CD4-positive, alpha-beta T cell (primary cell): ENCODE measurements at places on chromosomes 11 and 22.

DNA sequence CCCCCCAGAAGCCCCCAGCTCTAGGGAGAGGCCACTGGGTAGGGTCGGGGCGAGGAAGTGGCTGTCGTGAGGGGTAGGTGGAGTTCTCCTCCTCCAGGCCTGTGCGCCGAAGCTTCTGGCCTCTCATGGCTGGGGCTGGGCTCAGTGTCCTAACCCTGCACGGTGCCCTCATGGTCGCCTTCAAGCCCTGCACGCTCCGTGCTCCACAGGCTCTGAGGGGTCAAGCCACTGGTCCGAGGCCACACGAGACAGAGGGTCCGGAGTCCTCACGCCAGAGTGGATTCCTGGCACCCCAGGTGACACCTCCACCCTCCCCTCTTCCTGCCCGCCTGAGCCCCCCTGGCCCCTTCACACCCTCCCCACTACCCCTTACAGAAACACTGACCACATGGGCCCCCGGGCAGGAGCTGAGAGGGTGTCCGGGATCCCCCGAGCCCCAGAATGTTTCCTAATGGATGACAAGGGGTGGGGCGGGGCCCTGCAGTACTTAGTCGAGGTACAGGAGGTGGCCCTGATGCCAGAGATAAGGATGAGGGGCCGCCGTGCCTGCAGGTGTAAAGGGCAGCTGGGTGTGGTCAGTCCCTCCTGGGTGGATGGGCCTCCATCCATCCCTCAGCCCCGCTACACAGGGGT, 997 bp upstream of the CDHR5 start:
- no peak for DNase-seq

DNA sequence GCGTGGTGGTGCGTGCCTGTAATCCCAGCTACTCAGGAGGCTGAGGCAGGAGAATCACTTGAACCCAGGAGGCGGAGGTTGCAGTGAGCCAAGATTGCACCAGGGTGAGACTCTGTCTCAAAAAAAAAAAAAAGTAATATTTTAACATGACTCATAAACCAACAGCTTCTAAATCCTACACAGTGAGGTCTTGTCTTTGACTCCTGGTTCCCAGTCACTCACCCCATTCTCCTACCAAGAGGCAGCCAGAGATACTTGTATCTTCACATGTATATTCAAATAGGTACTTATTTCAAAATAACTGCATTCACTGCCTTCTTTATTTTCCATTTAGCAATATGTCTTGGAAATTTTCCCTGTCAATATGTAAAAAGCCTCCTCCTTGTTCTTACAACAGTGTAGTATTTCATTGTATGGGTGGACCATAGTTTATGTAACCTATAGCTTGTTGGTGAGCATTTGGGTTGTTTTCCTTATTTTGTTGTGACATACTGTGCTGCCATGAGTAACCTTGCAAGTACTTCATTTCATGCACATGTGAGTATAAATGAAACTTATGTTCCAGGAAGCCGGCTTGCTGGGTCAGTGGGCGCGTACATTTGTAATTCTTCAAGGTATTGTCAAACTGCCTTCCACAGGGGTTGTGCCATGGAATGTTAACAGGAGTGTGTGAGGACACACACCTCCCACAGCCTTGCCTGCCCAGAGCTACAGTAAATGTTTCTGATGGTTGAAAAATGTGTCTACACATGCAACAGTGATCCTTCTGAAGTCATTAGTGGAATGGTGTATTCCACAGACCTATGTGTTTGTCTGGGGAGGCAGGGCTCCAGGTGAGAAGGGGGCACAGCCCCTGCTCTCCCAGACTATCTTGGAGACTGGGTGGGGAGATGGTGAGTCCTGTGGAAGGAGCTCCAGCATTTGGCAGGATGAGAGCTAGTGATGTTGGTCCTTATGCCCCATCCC, 47.9 kb downstream of the OSBP2 start:
- DNase-seq: no peak

GRCh38 chr11:10418950-10419310, 36.1 kb upstream of the AMPD3 start:
- no peak for DNase-seq

DNA sequence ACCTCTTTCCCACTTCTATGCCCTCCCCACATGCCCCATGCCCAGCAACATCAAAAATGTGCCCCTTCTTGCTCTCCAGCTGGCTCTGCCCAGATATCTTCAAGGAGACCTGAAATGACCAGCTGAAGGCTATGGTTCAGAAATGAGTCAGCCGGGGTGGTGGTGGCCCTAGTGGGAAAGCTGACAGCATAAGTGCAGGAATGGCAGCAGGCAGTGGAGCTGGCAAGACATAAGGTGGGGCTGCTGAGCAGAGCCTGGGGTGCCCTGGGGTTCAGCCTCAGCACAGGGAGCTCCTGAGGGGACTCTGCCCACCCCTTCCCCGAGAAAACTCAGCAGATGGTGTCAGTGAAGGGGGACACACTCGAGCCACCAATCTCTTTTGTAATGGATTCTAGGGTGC, 593.4 kb downstream of the BUD13 start:
- no peak for DNase-seq

DNA sequence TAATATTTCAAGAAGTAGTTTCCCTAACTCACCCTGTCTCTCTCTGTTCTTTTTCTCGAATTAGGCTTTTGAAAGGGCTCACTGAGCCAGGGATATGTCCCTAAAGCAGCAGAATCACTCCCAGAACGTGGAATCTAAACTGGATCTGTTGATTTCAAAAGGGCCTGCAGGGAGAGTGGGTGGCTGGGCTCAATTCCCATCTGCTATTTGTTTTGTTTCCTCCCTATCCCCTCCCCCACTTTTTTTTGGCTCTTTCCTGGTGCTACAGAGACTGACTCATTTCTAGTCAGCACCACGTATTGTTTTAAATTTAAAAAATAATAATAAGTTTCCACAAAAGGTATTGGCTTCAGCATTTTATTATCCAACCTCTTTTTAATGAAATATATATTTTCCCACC, 961.5 kb downstream of the FAM181B start:
- DNase-seq: no peak

- DNase-seq: no peak
These were observed 1156.6 kb downstream of the TBC1D22A start for GRCh38 chr22:47919001-47919441.

DNA sequence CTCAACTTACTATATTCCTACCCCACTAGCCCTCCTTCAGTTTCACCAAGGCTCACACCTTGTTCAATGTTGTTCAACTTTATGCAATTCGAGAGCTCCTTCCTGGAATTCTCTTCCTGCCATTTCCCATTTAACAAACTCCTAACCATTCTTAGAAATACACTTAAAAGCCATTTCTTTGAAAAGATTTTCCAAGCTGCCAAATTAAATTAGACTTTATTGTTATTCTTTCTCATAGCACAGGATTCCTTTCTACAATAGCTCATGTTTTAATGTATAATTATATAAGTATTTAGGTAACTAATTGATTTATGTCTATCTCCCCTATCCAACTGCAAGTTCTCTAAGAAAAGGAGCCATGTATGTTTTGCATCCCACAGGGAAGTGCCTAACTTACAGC, 52.7 kb upstream of the CTSC start:
- no peak for DNase-seq

DNA sequence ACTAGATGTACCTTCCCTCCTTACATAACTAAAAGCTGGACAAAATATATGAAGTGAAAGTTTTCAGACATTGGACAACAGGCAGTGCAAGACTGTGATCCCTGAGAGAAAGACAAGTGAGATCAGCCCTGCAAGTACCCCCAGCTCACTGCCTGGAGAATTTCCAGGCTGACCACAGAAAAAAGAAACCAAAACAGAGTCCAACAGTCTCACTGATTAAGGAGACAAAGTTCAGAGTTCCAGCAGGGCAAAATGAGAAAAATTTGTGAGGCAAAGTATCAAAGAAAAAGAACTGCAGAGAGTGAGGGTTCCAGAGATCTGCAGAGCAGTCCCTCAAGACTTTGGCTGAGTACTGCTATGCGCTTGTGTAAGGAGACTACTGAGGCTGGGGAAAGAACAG, 47.3 kb upstream of the TMEM45B start:
- DNase-seq: no peak

- no peak for DNase-seq
These were observed 26.6 kb downstream of the LRRC10B start for GRCh38 chr11:61534933-61535839.

DNA sequence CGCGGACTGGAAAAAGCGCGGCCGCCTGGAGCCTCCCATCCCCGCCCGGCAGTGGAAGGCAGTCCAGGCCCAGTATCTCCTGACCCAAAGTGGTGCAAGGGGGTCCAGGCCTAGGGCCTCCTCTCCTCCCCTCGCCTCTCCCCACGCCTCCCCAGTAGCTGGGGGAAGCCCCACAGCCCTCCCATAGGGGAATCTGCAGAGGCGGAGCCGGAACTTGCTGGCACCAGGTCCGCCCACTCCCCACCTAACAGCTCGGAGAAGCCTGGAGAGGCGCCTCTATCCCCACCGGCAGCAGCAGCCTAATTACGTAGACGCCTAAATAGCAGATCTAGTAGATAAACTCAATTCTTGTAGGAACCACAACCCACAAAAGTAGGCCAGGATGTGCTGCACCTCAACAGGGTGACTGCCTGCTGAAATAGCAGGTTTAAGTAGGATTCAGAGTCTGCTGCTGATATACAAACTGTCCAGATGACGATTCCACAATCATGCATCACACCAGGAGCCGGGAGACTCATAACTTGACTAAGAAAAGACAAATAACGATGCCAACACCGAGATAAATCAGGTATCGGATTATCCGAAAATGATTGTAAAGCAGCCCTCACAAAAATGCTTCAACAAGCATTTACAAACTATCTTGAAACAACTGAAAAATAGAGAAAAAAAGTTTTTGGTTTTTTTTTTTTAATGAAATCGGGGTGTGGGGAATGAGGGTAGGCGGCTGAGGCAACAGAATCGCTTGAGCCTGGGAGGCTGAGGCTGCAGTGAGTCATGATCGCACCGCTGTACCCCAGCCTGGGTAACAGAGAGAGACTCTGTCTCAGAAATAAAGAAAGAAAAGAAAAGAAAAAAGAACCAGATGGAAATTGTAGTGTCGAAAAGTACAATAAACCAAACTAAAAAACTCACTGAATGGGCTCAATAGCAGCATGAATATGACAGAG, 11.4 kb upstream of the BRD1 start:
- DNase-seq: peak; percentile 97

DNA sequence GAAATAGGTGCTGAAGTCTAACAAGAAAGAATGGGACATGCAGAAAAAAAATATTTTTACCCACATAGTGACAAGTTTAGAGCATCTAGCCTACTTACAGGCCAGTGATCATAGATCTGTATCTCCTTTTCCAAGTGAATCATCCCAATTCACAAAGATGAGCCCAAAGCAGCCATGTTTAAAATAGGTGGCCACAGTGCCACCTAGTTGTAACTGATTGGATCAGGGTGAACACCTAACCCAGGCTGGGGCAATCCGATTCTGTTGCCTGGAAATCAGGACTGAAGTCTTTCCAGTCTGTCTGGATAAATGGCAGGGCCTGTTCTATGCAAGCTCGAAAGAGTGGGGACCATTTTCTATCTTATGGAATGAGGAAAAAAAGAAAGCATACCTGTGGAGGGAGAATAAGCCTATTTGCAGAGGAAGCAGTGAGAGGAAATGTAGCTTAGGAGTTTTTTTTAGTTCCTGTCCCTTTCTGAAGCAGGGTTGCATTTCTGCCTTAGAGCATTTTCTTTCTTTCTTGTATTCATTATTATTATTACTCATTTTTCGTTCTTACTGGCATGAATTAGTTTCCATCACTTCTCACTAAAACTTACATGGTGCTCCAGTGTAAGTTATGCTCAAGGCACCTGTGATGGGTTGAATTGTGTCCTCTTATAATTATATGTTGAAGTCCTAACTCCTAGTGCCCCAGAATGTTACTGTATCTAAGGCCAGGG, 113.2 kb upstream of the RAG2 start:
- no peak for DNase-seq

DNA sequence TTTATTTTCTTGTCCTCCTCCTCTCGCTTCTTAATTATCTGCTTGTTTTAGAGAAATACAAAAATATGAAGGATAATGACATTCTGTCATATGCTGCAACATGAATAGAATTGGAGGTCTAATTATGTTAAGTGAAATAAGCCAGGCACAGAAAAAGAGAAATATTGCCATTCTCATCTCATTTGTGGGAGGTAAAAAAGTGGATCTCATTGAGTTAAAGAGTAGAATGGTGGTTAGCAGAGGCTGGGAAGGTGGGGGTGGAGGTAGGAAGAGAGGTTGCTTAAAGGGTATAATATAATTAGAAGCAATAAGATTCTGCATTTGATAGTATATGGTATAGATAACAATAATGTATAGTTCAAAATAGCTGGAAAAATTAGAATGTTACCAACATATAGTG, 231.3 kb downstream of the JRKL start:
- DNase-seq: no peak

GRCh38 chr11:64245797-64246620, 734 bp downstream of the PPP1R14B start:
- DNase-seq: peak; percentile 60

- DNase-seq: no peak
These were observed 7.3 kb downstream of the RGL4 start for GRCh38 chr22:23698094-23698493.

DNA sequence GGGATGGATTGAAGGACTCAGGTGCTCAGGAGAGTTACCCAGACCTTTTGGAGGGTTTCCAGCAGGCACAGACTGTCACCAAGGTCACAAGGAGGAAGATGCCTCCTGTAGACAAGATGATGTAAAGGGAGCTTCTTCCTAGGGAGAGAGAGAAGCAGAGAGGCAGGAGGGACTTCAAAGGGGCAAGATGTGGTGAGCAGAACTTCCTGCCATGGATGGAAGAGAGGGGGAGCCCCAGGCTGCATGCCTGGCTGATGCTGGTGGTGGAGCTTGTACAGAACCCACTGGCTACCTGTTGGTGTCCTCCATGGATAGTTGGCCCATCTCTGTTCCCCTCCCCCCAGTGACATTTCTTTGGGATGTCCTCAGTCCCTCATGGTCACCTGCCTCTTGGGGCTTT, 4.2 kb downstream of the HEPN1 start:
- peak; percentile 42 for DNase-seq

DNA sequence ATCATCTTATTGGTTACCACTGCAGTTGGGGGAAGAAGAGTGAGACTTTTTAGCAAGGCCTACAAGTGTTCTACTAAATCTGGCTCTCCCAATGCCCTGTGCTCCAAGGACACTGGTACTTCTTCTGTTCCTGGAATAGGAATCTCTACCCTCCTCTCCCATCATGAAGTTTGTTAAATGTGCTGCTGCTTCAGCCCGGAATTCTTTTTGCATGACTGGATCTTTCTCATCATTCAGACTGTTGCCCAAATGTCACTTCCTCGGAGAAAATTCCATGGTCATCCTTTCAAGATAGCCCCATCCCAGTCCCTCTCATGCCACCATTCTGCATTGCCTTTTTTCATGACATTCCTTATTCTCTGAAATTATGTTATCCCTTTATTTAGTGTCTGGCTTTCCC, 400.8 kb downstream of the SOX6 start:
- DNase-seq: no peak

GRCh38 chr11:134045799-134046635, 22.9 kb upstream of the JAM3 start:
- DNase-seq: no peak

DNA sequence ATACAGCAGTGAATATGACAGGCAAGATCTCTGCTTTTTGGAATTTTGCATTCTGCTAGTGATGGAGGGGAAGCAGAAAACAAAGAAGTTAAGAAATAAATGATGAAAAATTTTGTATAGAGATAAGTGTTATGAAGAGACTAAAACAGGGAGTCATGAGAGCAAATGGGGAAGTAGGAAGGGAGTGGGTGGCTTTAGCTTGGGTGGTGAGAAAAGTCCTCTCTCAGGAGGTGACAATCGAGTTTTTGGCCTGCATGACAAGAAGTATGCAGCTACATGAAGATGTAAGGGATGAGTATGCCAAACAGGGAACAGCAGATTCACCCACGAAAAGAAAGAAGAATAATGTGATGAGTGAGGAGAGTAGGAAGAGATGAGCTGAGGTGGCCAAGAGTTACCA, 80.7 kb upstream of the MPPED2 start:
- DNase-seq: no peak
